ENCODE measurements at places on chromosomes 13 and 19.
A peak's percentile ranks its signal among the peaks of the same experiment; 100 is the strongest.

DNA sequence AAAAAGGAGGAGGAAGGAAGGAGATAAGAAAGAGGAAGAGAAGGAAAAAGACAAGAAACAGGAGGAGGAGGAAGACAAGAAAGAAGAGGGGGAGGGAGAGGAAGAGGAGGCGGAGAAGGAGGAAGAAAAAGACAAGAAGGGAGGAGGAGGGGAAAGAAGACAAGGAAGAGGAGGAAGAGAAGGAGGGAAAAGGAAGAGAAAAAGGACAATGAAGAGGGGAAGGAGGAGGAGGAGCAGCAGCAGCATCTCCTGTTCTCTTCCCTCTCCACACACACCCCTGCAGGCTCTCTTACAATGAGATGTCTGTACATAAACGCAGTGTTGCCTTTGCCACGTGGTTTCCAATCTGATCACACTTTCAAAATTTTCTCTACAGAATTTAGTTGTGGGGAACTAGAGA, 66.6 kb downstream of the RUBCNL start:
- no peak for DNase-seq

GRCh38 chr13:27573265-27573664, 47.1 kb downstream of the LNX2 start:
- no peak for DNase-seq

GRCh38 chr19:11377237-11377636, 2.8 kb downstream of the SWSAP1 start:
- DNase-seq: peak; percentile 48

DNA sequence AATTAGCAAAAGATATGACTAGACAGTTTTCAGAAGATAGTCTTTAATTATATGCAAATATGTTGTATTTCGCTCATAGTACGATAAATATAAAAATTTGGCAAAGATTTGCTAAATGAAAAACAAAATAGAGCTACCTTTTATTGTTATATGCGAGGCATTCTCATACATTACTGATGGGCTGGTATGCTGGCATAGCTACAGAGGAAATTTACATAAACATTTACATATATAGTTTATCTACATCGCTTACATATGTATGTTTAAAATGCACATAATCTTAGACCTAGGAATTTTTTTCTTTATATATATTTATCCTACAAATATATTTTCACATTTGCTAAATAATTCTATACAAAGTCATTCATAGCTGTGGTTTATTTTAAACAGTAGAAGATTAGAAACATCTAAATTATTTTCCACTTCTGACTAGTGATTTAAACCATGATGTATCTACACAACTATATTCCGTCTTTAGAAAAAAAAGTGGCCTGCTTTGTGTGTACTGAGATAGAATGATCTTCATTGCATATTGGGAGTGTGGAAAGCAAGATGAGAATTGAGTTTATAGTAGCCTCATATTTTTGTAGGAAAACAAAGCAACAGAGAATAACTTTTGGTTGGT, 1345.0 kb upstream of the SLC10A2 start:
- DNase-seq: no peak

- no peak for DNase-seq
Measured at GRCh38 chr13:97295283-97296182, 73.4 kb downstream of the MBNL2 start.

- no peak for DNase-seq
Measured at GRCh38 chr19:58563034-58563573, 4.7 kb upstream of the UBE2M start.

DNA sequence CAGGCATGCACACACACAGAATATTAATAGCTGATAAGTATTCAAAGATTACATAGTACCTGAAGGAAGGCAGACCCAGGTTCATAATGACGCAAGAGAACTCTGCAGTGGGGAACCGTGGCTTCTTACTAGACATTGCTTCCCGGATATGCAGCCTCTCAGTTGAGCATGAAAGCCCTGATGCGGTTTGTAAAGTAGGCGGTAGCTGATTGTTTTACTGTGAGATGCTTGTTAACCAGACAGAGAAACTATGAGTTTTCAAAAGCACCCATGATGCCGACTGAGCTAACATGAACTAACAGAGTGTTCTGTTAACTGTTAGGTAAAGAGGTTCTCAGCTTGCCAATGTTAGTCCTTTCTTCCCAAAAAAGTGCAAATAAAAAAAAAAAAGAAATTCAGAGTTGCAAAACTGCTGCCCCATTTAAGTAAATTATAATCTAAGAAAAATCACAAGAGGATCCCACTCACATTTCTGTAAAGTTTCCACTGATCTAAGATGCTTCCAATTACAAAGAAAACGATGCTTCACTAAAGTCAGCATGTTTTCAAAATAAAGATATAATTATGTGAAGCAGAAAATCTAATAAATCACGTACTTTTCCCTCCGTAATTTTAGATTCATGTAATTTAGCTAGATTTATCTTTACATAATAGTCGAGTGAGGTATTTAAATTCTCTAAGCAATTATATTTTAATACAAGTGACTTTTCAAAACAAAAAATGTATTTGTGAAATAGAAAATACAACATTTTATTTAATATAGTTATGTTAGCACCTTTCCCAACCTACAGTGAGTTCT, 2.2 kb downstream of the FLT1 start:
- no peak for DNase-seq

DNA sequence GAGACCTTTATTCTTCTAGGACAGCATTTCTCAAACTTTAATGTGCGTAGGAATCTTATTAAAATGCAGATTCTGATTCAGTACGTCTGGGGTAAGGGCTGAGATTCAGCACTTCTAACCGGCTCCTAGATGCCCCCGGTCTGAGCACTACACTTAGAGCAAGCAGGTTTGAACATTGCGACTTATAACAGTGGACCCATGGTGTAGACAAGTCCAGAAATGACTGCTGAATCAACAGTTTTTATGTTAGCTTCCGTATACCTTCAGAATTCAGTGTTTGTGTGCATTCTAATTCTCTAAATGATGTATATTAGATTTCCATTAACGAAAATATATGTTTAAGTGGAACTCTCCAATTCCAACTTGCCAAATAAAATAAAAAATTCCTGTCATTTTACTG, 17.5 kb upstream of the CPB2 start:
- no peak for DNase-seq

DNA sequence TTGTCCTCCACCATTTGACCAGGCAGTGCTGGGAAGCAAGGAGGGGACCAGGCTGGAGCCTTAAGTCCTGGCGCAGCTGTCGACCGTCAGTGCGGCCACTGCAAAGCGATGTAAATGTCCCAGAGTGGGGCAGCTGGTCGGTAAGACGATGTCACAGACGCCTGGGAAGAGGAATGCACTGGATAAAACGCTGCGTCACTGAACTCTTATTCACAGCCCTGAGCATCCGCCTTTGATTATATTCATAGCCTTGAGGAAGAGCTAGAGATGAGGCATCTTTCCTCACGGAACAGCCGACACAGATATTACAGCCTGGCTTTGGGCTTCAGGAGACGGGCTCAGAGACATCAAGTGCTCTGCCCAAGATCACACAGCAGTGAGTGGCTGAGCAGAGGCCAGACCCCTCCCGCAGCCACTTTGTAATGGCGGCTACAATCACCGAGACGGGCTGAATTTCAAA, 17.6 kb upstream of the TUBGCP3 start:
- peak; percentile 28 for DNase-seq

GRCh38 chr13:43293008-43293407, 269.6 kb downstream of the DNAJC15 start:
- DNase-seq: no peak
